ENCODE measurements at places on chromosomes 4 and X.

DNA sequence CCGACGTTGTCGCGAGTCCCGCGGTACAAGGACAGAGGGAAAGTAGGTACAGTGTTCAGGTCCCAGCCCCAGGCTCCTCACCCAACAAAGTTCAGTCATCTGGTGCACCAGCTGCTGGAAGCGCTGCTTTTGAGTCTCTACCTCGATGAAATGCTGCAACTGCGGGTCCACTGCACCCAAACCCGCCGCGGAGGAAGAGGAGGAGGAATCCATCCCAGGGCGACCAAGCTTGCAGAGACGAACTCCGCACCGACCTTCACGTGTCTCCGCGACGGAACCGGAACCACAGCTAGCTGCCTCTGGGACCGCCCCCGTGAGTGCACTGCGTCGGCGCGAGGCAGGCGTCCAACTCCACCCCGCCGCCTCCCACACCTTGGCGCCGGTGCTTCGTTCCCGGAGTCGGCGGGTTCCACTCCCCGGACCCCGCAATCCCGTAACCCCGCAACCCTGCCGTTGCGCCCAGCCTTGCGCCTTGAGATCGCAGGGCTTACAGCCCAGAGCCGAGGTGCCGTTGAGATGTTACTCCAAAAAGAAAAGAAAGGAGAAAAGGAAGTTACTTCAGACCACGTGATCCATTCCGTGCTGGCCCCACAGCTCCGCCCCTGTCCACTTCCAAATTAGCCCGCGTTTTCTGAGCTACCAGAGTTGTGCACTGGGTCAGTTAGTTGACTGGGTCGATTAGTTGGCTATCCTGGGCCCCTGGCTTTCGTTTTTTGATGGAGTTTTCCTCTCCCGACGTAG, at the start of gene TIMM8A:
TSS of gene TIMM8A (minus strand) at position 291 of the 741 bp plus-strand sequence. CDS start at position 213, 78 bp downstream.
- peak; percentile 68 for DNase-seq

- no peak for DNase-seq
These were observed 67.4 kb downstream of the RNF150 start for GRCh38 chr4:141065872-141066271.

GRCh38 chr4:57091657-57092162, 18.5 kb downstream of the IGFBP7 start:
- no peak for DNase-seq

GRCh38 chr4:142316025-142316424, 530.1 kb downstream of the INPP4B start:
- DNase-seq = no peak

DNA sequence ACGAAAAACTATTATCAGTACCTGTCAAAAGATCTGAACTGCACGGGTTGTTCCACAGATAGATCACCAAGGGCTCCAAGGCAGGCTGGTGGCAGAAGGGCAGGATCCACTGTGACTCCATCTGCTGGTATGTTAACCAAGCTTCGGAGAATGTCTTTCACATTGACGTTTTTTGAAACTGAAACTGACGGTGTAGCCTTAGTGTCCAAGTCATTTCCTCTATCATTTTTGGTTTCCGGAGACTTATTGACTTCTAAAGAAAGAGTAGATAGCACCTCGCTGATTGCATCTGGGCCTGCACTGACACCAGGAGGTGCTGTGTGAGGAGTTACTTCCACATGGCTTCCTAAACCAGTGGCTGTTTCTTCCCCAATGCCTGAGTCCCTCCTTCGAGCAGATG, 186.9 kb downstream of the LRBA start:
- peak; percentile 8 for DNase-seq

DNA sequence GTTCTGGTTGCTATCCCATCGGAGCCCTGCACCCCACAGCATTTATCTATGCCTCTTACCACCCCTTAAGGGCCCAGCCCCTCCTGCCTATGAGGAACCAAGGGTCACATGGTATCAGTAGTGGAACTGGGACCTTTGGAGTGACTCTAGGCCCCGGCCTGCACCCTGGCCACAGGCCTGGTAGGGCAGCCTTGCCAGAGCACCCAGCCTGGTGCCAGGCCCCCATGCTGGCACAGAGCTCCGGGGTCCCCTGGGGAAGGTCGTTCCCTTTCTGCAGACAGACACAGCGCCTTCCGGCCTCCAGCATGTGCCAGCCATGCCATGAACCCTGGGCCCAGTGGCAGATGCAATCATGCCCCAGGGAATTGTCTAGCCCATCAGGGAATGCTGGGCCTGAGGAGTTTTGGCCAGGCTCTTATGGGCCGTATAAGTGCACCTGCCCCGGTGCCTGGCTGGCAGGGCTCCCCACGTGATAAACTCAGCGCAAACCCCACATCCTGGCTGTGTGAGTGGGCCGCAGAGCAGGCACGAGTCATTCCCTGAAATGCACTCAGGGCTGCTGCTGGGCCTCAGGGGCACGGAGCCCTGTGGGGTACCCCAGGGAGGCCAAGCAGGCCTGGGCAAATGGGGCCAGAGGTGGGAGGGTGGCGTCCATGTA, 19.8 kb upstream of the ADD1 start:
- no peak for DNase-seq

DNA sequence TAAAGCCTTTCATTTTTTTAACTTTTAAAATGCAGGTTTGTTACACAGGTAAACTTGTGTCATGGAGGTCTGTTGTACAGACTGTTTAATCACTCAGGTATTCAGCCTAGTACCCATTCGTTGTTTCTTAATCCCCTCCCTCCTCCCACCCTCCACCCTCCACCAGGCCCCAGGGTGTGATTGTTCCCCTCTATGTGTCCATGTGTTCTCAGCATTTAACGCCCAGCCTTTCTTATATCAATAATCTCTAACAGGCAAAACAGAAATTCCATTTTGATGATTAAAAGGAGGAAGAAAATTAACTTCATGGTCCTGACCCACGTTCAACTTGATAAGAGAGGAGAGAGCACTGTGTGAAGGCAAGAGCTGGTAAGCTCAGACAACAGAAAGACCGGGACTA, 75.1 kb downstream of the TSPAN5 start:
- no peak for DNase-seq

DNA sequence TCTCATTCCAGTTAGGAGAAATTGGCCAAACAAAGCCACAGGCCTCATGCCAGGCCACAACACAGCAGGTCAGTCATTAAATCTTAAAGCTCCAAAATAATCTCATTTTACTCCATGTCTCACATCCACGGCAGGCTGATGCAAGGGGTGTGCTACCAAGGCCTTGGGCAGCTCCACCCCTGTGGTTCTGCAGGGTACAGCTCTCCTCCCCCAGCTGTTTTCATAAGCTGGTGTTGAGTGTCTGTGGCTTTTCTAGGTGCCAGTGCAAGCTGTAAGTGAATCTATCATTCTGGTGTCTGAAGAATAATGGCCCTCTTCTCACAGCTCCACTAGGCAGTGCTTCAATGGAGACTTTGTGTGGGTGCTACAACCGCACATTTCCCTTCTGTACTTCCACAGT, 949.2 kb downstream of the TECRL start:
- DNase-seq = no peak

- DNase-seq = peak; percentile 73
These were observed 14.1 kb downstream of the ZNF157 start for GRCh38 chrX:47384502-47384901.

GRCh38 chr4:181470306-181470705, 772.9 kb upstream of the TENM3 start:
- DNase-seq = no peak

DNA sequence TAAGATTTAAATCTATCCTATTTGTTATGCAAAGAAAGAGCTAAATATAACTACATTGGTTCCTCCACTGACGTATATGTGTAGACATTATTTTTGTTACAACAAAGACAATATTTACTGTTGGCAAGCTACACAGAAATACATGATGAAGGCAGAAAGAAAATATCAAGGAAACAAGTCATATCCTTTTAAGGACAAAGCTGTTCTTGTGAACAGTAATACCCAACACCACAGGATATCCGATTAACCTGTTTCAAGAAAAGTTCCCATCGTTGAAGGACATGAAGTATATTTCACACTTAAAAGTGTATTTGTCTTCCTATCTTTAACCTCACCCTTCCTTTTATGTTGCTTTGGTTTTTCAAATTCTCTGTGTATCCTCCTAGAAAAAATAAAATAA, 235.8 kb upstream of the AADAT start:
- DNase-seq = no peak

- no peak for DNase-seq
These were observed 148.8 kb downstream of the MGST2 start for GRCh38 chr4:139814323-139815015.

GRCh38 chrX:103999234-103999633, 14.3 kb downstream of the H2BW1 start:
- no peak for DNase-seq

DNA sequence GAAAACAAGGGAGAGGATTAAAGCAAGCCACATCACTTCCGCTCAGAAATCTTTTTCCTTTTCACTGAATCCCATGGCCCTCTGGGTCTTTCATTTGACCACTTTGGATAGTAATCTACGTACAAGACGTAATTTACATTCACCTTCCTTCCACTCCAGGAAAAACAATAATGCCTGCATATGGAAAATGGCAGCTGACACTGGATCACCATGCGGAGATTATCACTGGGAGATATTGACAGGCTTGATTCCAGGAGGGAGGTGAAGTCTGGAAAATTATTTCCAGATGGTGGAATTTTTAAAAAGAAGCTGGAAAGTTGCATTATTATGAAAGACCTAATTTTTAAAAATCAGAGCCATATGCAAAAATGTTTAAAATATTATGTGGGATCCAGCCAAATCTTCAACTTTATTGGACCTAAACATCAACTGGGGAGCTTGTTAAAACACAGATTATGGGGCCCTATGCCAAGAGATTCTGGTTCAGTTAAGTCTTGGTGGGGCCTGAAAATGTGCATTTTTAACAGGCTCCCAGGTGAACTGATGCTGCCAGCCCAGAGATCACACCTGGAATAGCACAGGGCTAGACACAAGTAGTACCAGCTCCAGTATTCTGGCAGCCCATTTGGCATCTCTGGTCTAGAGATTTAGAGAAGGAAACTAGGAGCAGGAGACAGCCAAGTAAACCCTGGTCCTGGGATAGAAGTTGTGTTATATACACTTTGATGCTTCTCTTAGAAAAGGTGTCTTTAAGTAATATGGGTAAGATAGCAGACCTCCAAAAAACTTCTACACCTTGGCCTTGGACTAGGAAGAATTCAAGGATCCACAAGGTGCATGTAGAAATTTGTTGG, 290.3 kb upstream of the LDB2 start:
- DNase-seq = no peak

DNA sequence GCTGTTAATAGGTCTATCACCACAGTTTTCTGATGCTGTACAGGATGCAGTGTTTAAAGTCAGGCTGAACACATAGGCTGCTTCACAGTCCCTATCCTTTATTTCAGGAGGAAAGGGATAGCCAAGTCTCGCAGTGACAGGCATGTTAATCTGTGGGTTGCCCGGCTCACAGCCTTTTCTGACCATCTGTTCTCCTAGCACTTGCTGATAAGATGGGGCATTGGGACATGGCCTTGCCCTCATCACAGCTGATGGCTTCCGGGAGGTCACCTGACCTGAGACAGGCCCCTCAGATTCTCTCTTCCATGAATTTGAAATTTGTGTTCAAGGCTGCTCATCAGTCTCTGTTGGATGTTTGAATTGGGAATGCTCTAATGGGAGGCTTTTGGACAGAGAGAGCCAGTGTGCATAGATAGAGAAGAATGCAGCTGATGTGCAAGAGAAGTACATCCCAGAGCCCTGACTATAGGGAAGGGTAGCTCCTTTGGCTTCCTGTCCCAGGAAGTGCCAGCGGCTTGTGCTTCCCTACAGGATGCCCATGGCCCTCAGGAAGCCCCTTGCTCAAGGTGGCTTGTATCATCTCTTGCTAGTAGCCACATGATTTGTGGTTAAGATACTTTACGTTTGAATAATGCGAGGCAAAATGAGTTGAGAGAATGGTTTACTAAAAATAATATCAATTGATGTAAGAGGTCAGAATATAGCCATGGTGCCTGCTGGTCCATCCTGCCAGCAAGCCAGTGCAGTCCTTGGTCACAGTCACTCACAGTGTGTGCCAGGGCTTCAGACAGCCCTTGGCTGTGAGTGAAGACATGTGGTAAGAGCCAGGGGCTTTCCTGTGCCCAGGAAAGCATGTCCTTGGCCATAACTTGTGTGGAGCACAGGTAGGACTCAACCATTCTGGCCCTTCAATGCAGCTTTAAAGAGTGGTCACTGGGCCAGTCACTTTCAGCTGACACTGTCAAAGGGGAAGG, 88.6 kb downstream of the TSPAN7 start:
- no peak for DNase-seq

DNA sequence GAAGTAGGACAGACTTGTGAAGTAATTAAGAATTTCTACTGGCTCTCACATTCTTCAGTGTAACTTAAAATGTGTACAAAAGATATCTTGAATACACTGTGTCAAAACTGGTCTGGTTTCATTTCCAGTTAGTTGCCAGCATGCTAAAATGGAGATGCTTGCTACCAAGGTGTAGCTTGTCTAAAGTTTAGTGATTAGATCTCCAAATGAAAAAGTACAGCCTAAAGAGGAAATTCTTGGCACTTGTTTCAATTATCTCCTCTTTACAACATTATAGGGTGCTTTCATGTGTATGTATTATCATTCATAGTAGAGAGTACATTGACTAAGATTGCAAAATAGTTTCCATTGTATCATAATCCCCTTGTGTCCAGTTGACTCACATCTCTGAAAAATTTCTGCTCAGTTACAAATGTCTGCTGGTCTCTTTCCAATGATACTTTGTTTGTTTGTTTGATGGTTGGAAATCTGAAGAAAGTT, 97.3 kb upstream of the SPRY1 start:
- no peak for DNase-seq

DNA sequence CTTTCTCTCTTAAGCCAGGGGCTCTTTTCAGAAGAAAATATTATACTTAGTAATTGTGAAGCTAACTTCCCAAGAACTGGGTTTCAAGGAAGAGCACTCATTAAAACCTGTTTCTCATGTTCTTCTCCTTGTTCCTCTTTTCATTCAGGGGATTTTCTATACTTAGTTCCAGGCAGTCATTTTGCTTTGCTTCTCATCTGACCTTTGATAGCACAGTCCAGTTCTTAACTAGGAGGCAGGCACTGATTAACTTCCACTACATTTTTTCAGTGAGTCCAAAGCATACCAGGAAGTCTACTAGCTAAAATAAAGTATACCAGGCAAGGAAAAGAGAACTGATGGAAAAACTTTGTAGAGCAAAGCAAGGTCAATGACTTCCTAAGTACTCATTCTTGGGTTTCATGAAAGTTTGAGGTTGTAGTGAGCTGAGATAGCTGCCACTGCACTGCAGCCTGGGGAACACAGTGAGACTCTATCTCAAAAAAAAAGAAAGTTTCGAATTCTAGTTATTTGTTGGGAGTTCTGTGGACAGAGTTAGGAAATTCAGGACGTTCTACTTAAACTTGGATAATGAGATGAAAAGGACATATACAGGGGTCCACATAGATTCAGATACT, 190.1 kb upstream of the HS3ST1 start:
- DNase-seq = no peak

Data from effector CD4-positive, alpha-beta T cell (primary cell).